Activated CD4-positive, alpha-beta T cell treated with anti-CD3 and anti-CD28 coated beads, Interleukin-2, amount 50 U/mL, for 16 hours (primary cell): ENCODE measurements at places on chromosomes 16 and 17.
A peak's percentile ranks its signal among the peaks of the same experiment; 100 is the strongest.

DNA sequence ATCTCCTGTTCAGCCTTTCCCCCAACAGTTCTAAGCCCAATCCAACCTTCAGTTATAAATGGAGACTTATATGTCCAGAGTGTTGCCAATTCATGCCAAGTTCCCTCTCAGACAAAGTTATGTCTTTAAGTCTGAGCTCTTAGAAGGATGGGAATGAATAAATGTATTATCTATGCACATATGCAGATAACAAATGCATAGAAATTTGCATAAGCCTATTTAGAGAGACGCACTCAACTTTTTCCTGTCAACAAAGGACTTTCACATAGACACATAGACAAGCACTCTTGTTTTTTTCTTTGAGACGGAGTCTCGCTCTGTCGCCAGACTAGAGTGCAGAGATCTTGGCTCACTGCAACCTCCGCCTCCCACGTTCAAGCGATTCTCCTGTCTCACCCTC is 95.1 kb downstream of the SOX9 start:
- DNase-seq: no peak

DNA sequence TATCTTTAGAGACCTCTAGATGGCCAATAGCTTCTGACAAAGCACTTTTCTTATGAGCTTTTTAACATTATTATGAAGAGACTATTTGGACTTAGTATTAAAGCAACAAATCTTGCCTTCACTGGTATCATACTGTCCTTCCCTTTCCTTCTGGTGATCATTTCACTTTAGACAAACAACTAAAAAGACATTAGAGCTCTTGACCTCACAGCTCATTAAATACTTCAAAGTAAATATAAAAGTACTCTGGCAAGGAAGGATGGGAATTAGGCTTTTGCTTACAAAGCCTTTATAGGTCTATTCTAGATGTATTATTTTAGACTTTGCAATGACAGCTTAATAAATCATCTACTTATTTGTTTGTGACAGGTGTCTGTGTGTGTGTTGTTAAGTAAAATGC is 11.1 kb downstream of the STXBP4 start:
- DNase-seq: no peak

GRCh38 chr17:63984236-63984635 is 11.5 kb upstream of the SCN4A start:
- no peak for DNase-seq

DNA sequence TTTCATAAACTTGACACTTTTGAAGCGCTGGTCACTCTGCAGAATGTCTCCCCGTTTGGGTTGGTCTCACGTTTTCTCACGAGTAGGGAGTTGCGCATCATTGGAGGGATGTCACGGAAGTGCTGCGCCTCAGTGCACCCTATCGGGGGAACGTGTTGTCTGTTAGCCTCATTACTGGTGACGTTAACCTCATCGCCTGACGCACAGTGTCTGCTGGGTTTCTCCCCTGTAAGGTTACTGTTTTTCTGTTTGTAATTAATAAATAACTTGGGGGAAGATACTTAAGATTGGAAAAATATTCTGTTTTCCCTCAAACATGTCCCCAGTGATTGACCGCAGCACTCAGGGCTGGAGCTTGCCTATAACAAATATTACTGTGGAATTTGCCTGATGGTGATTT is 26.7 kb downstream of the VAC14 start:
- no peak for DNase-seq

DNA sequence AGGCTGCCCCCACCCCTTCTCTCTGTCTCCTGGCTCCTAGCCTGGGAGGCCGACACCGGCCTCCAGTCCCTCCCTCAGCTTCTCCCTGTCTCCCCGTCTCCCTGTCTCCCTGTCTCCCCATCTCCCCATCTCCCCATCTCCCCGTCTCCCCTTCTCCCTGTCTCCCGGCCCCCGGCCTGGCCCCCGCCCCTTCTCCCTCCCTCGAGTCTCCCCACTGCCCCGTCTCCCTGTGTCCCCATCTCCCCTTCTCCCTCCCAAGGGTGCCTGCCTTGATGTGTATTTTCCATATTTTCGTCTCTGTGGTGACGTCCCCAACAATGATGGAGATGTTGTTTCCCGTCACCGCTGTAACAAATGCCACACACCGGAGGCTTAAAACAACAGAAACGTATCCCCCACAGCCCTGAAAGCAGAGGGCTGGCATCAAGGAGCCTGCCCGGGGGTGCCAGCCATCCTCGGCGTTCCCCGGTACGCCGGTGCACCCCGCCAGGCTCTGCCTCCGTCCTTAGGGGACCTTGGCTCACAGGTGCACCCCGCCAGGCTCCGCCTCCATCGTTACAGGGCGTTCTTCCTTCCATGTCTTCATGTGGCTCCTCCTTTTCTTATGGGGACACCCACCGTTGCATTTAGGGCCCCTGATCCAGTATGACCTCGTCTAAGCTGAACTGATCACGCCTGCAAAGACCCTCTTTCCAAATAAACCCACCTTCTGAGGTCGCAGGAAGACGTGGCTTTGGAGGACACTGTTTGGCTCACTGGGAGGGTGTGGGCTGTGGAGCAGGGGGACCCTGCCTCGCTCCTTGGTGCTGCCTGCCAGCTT is 151.6 kb downstream of the NPIPB11 start:
- DNase-seq: no peak

DNA sequence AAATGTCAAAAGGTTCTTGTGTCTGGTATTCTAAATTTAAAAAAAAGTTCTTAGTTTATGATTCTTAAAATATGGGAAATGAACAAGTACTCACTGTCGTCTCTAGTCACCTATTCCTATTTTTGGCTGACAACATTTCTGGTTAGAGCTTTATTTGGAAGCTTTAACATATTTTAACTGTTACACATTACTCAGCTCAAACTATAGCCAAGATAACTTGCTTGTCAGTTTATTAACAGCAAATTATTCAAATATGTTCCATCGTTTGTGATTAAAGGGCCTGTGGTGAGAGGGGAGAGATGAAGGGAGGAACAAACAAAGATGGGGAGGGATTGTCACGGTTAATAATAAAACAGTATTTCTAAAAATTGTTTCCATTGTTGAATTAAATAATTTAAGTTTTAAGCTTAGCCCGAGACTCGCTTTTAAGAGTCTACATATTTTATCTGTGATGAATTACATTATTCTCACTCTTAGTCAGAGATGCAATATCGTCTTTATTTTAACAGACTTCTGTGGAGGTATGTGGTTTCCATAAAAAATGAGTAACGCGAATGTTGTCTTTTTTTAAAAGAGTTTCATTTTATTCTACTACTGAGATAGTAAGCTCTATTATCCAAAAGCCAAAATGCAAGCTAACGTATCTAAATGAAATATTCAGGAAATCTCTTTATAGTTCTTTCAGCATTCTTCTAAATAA is 321.9 kb upstream of the PMFBP1 start:
- no peak for DNase-seq

DNA sequence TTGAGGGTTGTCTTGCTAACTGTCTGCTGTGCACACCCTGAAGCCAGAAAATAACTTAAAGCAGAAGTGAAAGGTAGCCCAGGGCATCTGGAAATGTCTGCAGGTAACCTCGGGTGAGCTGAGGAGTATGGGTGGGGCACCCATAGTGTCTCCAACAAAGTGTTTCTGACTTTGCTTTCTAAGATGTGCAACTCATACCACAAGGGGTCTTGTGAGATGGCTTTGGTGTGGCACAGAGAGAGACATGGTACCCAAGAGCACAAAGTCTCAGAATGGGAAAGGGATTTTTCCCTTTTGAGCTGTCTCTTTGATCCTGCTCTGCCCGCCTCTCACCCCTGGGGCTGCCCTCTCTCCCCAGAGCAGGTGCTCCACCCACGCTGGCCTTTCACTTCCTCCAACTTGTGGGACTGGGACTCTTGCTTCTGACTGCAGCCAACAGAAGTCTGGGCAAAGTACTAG is 6.9 kb downstream of the CHD9 start:
- peak; percentile 39 for DNase-seq

GRCh38 chr16:86127366-86127765 is 228.4 kb downstream of the IRF8 start:
- no peak for DNase-seq

DNA sequence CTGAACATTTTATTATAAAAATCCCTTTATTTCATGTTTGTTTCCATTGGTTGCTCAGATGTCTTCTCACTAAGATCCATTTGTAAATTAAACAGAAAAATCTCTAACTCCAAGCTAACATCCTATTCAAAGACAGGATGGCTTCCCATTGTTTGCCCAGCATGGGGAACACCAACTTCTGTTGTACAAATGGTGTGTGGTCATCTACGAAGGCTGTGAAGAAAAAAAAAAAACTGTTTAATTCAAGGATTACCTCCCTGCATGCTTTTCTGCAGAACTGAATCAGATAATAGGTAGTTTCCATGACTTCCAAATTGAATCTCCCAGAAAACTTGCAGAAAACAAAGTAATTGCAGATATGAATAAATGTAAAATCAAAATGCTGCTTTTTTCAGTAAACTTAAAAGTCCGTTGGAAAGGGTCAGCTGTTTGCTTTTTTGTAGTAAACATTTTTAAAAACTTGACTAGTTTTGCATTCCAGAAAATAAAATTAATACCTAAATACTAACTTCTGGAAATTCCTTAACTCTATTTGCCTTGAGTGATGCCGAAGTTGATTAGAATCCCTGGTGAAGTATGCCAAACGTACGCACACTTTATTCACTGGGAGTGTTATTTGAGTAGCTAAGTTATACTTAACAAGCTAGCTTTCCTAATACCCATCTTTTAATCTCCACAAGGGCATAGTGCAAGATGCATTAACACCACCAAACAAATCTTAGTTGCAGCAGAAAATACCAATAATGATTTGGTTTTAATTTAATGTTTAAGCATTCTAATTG is 7.7 kb downstream of the SALL1 start:
- DNase-seq: no peak

GRCh38 chr16:81821436-81822128 is 42.5 kb downstream of the PLCG2 start:
- no peak for DNase-seq

DNA sequence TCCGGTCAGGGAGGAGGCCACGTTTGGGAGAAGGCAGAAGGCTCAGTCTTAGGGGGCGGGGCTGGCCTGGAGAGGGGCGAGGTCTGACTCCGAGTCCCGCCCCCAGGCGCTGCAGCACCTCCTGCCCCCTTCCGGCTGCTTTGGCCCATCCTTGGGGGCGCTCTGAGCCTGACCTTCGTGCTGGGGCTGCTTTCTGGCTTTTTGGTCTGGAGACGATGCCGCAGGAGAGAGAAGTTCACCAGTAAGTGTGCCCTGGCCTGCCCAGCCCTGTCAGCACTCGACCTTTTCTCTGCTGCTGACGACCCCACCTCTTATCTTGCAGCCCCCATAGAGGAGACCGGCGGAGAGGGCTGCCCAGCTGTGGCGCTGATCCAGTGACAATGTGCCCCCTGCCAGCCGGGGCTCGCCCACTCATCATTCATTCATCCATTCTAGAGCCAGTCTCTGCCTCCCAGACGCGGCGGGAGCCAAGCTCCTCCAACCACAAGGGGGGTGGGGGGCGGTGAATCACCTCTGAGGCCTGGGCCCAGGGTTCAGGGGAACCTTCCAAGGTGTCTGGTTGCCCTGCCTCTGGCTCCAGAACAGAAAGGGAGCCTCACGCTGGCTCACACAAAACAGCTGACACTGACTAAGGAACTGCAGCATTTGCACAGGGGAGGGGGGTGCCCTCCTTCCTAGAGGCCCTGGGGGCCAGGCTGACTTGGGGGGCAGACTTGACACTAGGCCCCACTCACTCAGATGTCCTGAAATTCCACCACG is 1.5 kb downstream of the TNFRSF12A start:
- DNase-seq: peak; percentile 71

- DNase-seq: no peak
These were observed 29.1 kb downstream of the PPM1D start for GRCh38 chr17:60629120-60629519.

GRCh38 chr17:77814091-77814772 is 144.3 kb upstream of the TNRC6C start:
- DNase-seq: no peak

DNA sequence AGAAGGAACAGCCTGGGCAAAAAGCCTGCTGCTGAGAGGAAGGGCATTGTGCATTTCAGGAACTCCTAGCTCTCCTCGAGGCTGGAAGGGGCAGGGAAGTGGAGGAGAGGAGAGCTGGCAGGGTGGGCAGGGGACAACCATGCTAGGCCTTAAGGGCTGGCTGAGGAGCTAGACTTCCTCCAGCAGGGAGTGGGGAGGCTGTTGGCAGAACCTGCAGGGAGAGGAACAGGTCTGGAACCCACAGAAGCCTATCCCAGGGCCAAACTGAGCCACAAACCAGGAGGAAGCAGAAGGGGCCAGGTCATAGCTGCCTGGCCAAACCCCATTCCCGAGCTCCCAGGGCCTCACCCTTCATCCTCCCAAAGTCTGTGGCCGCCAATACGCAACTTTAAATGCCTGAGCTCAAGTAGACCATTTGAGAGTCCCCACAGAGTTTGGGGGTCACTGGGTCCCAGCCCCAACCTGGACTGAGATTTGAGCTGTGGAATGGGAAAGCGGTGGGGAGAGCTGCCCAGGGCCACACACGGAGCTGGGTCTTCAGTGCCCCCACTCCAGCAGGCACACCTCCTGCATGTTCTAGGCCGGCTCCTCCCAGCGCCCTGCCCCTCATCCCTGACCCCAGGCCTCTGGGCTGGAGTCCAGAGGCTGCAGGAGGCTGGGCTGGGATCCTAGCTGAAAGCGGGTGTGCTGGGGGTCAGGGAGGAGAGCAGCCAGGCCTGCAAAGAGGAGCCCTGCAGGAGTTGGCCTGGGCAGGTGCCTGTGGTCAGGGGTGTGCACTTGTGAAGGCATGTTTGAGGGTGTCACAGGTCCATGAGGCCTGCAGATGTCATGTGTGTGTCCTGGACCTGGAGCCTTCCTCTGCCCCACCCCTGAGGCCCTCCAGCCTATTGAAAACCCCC is 4.5 kb downstream of the CDH5 start:
- DNase-seq: no peak
